ENCODE measurements at places on chromosomes 5 and 9. TPM values are rescaled to one million over a fixed set of nuclear protein-coding genes. Genes with fewer than 3 reads are reported as not detected.

GRCh38 chr5:65075623-65076250, 307.0 kb downstream of the CWC27 start:
- DNase-seq, result no peak

DNA sequence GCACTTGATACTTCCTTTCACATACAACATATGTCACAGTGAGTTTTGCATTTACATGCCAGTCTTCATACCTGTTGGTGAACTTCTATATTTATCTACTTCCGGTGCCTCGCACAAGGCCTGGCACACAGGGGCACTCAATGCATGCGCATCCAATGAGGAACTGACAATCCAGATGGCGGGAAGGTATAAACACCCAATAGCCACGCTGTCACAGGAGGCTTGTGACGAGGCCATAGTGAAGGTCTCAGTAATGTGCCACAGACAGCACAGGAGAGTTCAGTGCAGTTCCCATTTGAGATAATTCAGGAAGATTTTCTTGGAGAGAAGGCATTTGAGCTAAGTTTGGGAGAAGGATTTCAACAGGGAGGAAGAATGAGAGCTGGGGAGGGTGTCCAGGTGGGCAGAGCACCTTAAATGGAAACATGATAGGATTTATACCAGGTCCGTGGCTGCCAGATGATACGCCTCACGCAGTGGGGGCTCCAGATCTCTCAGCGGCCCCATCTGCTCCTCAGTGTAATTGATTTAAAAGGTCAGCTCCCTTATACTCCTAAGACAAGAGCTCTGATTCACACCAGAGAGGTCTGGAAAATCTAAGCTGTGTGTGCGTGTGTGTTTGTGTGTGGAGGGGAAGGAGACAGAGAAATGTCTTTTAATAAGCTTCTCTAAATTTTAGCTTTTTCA, 206.2 kb downstream of the DCP2 start:
- DNase-seq, result no peak

DNA sequence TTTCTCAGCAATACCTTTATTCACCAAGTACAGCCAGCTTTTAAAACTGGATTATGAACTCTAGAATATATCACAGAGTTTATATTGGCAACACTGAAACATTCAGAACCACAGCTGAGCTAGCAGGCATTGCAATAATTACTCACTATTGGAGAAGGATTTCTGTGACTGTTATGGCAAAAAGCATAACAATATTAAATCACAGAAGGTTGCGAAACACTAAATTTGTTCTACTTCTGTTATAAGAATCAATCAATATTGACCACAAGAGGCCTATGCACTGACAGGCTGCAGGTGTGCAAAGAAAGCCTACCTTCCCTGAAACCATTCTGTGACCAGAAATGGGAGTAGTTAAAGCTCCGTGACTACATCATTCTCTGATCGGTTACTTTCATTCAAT, 59.2 kb downstream of the AP3B1 start:
- no peak for DNase-seq

GRCh38 chr9:76793784-76794431, 29.7 kb downstream of the PCA3 start:
- no peak for DNase-seq

GRCh38 chr5:72741805-72742204, 74.7 kb upstream of the TNPO1 start:
- no peak for DNase-seq

The FGF10 gene
- 1.3 TPM for total RNA-seq

The PCDHB3 gene
- 6.7 TPM for total RNA-seq

DNA sequence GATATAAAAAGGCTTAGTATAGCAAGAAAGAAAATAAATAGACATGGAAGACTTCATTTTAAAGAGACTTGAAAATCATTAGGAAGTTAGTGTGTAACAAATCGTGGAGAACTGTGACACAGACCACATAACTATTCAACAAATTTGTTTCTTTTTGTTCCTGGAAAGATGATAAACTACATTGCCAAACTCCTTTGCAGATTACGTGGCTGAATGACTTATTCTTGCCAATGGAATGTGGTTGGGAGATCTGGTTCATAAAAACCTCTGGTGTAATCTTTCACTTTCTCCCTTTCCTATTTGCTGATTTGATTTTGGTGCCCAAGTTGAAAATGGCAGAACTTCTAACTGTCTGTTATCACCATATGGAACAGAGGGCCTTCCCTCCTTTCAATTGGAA, 328.9 kb upstream of the MEF2C start:
- no peak for DNase-seq

DNA sequence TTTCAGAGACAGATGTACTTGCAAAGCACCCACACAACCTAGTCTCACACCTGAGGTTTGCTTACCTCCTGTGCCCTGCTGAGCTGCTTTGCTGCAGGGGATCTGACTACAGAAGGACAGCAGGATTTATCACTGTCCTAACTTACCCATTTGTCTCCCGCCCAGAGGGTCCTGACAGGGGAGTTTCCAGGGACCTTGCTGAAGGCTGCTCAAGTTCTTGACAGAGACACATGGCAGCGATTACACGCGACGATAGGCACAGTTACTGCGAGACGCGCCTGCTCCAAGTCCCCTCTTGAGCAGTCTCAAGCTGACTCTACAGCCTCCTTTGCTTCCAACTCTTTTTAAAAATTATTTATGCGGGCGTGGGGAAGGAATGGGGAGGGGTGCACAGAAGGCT, 24.6 kb upstream of the GALNT10 start:
- DNase-seq, result peak; percentile 37

The TNIP1 gene
- total RNA-seq, result 49.7 TPM

- no peak for DNase-seq
Measured at GRCh38 chr9:16058131-16058549, 505.3 kb downstream of the CCDC171 start.

DNA sequence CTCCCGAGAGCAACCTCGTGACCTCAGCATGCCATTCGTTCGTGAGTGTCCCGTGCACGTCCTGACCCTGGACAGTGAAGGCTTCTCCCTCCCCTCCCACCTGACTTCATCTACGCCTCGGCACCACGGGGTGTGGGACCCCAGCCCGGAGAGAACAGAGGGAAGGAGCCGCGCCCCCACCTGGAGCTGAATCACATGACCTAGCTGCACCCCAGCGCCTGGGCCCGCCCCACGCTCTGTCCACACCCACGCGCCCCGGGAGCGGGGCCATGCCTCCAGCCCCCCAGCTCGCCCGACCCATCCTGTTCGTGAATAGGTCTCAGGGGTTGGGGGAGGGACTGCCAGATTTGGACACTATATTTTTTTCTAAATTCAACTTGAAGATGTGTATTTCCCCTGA, 38.3 kb upstream of the FCN2 start:
- no peak for DNase-seq

- no peak for DNase-seq
Measured at GRCh38 chr5:82106207-82106606, 134.4 kb downstream of the ATG10 start.

GRCh38 chr9:105670315-105670714, 8.1 kb downstream of the TAL2 start:
- DNase-seq, result peak; percentile 39

- DNase-seq, result no peak
Measured at GRCh38 chr5:92371889-92372235, 988.7 kb upstream of the ARRDC3 start.

GRCh38 chr5:160438316-160439204, 16.9 kb downstream of the PTTG1 start:
- DNase-seq, result peak; percentile 72

The GCNT4 gene
- total RNA-seq, result 0.25 TPM

DNA sequence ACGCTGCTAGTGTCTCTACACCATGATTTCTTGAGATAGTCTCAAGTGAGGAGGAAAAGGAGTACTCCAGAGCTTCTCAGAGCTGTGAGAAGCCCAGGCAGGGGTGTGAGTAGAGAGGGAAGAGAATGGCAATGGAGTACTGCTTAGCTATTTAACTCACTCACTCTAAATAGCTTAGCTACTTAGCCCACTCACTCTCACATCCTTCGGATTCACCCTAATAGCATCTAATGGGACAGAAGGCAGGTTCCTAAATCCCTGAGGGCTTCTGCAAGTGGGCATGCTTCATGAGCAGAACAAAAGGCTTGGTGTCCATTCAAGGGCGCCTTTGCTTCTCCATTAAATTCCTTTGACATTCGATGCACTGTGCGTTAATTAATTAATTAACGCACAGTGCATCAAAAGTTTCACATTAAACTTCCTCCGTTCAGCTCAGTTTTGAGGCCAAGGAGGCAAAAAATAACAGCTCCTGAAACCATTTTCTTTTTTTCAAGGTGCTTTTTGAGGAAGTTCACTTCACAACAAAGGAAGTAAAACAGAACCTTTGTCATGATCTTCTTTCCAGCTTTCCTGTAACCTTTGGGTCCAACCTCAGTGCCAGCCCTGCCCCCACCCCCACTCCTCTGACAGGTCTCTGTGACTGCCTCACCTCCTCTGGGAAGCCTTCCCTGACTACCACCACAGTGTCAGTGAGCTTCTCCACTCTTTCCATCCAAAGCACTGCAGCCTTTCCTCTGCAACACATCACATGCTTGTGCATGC, 294.0 kb downstream of the SEC61B start:
- DNase-seq, result peak; percentile 9

The HRH2 gene
- 0.19 TPM for total RNA-seq

DNA sequence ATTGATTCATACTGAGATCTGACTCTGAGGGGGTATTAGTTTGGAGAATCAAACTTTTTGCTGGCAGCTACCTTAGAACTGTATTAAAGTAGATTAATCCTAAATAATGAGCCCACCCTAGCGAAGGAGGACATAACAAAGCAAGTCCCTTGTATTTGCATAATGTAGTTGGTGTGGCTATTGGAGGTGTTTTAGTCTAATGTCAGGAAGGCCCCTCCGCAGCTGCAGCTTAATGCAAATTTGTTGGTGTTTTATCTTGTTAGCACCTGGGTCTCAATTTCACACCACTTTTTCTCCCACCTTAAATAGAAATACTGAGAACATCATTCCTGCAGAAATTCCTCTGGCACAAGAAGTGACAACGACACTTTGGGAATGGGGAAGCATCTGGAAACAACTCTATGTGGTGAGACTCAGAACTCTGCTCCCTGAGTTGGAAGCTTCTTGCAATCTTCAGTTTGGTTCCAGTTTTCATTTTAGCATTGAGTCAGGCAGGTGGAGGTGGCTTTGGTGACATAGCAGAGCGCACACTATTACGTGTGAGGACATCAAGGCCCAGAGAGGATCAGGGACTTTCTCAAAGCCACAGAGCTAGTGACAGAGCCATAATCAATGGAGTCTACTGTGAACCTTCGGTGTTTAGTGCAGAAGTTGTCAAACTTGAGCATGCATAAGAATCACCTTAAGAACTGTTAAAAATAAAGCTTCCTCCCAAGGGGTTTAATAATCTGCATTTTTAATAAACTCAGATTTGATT, 33.9 kb downstream of the DOCK2 start:
- no peak for DNase-seq

- no peak for DNase-seq
Measured at GRCh38 chr5:75574791-75575190, 36.5 kb upstream of the ANKDD1B start.

- DNase-seq, result no peak
Measured at GRCh38 chr5:135568923-135569360, 9.8 kb downstream of the CXCL14 start.

The TMEM252 gene
- not detected for total RNA-seq

GRCh38 chr5:111246459-111246858, 22.3 kb downstream of the CAMK4 start:
- DNase-seq, result no peak

DNA sequence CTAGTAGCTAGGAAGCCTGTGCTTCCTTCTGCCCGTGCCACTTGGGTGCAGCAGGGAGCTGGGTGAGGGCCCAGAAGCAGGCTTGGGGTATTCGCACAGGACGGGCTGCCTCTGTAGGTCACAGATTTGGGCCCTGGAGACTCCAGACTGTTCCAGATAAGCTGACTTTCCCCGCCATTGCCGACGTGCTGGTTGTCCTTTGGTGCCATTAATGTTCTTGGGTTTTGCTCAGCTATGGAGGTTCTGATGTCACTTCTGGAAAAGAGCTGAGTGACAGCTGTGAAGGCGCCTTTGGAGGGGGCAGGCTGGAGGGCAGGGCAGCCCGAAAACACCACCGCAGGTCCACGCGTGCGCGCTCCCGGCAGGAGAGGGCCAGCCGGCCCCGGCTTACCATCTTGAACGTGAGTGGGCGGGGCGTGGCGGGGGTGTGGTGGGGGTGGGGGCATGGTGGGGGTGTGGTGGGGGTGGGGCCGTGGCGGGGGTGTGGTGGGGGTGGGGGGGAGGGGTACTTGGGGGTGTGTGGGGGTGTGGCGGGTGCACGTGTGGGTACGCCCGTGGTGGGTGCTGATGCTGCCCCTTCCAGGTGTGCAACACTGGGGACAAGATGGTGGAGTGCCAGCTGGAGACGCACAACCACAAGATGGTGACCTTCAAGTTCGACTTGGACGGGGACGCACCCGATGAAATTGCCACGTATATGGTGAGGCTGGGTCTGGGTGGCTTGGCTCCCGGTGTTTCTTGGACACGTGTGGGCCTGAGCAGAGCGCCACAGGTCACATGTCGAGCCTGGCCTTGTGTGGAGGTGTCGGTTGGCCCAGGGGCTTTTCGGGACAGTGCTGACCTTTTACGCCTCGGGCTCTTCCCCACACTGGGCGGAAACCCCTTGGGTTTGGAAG, 79.6 kb downstream of the WNK2 start:
- no peak for DNase-seq

DNA sequence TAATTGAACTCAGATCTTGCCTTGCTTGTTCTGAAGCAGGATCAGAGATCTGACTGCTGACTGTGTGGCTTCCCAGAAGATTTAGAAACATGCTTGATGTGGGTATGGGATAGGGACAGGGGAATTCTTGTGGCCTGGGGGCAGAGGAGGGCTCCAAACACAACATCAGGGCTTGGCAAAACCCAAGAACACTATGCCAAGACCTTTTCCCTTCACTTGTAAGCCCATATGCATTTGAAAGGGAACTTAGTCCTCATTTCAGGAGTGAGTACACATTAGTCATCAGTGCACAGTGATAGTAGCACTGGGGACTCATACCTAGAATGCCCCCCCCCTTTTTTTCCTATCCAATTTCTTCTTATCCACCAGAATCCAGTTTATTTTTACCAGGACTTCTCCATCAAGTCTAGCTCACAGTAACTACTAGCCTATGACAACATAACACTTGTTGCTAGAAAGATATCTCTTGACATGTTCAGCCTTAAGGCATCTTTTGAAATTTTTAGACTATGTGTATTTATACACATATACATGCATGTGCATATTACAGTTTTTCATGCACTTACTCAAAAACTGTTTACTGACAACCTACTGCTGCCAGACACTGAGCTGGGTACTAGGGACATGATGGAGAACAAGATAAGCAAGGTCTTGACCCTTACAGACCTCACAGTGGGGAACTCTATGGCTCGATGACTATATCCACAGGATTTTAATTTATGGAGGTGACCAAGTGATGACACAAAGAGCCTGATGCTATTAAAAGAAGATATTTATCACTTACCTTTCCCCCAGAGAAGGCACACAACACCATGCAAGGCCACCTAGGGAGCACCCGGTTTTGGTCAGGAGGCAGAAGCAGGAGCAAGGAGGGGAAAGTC, 158.3 kb upstream of the MAP3K1 start:
- DNase-seq, result no peak

- no peak for DNase-seq
Measured at GRCh38 chr5:127431977-127432585, 85.4 kb upstream of the PRRC1 start.

The LMX1B gene
- 0.19 TPM for total RNA-seq
